ENCODE measurements at places on chromosomes 16 and 17.

- no peak for DNase-seq
Measured at GRCh38 chr17:55852734-55853133, 101.9 kb downstream of the PCTP start.

DNA sequence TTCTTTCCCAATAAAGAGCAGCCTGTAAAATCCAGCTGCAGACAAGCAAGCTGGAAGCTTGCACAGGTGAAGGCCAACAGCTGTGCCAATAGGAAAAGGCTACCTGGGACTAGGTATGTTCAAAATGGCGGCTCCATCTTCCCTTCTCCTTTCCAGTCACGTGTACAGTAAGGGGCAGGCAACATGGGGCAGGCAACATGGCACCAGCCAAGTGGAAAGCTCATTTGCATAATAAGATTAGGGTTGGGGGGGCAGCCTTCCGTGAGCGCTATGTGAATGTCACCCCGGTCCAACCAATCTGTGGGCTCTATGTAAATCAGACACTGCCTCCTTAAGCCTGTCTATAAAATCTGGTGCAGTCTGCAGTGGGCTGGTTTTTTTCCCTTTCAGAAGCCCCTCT is 31.3 kb downstream of the TVP23A start:
- peak; percentile 76 for DNase-seq

DNA sequence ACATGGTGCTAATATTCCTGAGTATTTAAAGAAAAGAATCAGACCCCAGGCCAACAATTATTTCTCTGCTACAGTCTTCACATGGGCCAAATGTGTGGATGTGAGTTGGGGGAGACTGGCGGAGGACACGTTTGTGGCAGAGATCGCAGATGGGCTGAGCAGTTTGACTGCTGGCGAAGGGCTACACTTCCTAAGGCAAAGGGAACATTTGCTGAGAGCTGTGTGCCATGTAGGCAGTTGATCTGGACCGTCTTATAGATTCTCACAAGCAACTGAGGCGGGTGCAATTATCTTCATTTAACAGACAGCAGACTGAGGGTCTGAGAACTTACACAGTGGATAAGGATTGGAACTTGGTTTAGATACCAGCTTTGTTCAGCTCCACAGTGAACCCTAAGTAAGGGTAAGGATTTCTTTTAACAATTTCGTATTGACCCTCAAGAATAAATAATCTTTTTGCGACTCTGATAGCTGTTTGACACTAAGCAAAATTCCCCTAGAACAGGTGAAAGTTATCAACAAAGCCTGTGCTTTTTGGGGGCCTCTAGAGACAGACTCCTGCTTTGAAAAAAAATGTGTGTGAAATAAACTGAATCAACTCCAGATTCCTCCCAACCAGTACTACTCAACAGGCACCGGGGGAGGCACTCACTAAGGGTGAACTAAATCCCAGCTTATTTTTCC is 55.3 kb downstream of the TBX4 start:
- DNase-seq, result no peak

DNA sequence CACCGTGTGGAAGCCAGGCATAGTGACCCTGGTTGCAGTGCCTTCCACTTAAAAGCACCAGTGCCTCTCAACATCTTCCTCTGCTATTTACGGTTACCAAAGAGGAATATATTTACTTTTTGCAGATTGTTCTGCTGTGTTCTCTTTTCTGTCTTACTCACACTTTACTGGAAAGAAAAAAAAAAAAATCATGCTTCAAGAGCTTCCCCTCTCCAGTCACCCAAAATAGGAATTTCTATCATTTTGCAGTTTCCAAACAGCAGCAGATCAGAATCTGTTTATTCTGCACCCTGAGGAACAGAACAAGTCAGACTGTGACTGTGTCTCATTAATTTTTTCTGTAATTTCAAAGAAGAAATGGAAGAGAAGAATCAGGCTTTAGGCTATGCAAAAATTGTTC is 96.1 kb downstream of the KCNJ2 start:
- DNase-seq, result no peak

- no peak for DNase-seq
Measured at GRCh38 chr17:31738488-31738887, 120.6 kb downstream of the COPRS start.

- no peak for DNase-seq
Measured at GRCh38 chr17:68662037-68662432, 60.9 kb upstream of the FAM20A start.

- DNase-seq, result no peak
Measured at GRCh38 chr16:52494145-52494544, 52.8 kb downstream of the TOX3 start.

DNA sequence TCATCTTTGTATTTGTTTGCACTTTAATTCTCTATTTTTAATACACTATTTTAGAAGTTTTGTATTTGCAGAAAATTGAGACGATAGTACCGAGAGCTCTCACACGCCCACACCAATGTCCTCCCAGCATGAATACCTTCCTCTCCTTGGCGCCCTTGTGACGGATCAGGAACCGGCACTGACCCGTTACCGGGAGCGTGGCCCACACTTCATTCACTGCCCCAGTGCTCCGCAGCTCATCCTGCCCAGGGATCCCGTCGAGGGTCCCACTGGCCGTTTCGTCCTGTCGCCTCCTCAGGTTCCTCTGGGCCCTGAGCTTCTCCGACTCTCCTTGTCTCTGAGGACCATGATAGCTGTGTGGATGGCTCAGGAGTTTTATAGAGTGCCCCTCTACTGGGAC is 50.6 kb downstream of the KLHDC4 start:
- DNase-seq, result no peak

- no peak for DNase-seq
Measured at GRCh38 chr17:57629470-57629869, 115.6 kb downstream of the CCDC182 start.

DNA sequence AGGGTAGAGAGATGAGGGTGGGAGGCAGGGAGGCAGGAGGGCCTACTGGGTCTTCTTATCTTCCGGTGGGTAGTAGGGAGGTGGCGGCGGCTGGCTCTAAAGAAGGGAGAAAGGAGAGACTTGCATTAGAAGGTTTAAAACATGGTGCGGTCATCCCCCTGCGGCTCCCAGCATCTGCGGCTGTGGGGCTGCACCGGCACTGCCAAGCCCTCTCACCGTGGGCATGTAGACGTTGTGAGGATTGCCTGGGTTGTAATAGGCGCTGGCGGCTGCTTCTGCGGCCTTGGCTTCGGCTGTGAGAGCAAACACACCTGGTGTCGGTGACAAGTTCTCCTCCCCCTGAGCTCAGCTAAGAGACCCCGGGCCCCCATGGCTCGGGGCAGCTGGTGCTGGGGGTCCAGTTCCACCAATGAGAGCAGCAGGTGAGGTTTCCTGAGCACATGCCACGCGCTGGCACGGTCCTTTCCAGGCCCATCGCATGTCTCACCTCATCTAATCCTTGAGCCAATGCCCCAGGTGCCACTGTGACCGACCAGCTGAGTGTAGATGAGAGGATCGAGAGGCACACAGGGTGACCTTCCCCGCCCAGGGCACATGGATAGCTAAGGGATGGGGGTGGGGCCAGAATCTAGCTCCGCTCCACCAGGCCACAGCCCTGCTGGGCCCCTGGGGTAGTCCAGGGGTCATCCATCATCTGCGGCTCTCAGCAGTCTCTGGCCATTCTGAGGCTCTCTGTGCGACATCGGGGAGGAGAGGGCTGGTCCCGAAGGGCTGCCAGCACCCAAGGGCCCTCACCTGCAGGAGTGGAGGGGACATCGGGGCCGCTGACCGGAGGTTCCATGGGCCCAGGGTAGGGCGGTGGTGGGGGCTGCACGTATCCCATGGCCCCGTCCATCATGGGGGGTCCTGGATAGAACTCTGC is 2.7 kb upstream of the UNC13D start:
- DNase-seq, result no peak

DNA sequence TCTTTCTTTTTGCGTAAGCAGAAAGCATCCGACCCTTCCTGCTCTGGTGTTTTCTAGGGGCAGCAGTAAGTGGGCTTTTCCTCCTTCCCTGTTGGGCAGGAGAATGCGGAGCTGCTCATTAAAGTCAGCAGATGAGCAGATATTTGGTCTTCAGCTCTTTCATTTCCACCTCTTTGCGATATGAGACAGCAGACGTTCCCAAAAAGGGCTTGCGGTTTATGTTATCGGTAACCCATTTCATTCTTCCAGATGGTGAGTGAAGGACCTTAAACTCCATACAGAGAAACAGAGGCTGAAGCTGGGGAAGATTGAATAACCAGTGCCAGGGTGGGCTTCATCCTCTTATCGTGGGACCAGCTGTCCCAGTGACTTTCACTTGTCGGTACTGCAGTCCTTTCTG is 40.7 kb downstream of the KSR1 start:
- DNase-seq, result no peak

- DNase-seq, result no peak
Measured at GRCh38 chr16:7731141-7731540, 398.5 kb downstream of the RBFOX1 start.
